ENCODE measurements at places on chromosomes 12 and 14. TPM values are rescaled to one million over a fixed set of nuclear protein-coding genes. Genes with fewer than 3 reads are reported as not detected.

OASL gene
- polyA plus RNA-seq, result 1.0 TPM

DNA sequence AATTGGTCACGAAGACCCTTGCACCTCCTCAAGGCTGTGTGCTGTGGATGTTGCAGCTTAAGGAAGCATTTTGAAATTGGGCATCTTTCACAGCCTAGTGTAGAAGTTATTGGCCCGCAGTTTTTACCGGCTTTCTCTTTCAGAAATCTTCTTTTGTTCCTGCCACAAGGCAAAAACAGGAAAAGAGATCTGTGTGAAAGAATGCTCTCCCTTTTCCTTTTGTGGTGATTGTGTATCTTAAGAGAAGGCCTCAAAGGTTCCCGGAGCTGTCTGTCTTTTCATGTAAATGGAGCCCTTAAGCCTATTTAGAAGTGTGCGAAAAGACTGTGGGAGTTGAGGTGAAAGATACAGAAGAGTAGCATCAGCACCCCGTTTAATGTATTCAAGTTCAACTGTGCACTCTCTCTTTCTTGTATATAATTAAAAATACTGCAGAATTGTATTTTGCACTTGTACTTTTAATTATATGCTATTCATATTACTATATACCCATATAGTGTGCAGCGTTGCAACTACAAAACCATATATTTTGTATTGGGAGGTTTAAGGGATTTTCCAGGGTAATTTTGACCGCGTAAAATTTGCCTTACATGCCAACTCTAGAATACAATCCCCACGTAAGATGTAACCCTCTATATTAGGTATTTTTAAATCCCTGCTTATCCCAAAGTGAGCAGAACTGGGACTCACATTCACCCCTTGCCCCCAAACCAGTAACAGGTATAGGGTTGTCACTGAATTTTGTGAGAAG is 441.7 kb downstream of the RAD51B start:
- DNase-seq, result no peak

- no peak for DNase-seq
Measured at GRCh38 chr14:75522224-75522982, at the start of gene BATF. Gene BATF, plus strand, starts transcription at chr14:75522469. Its CDS starts 214 bp downstream, at chr14:75522683.

- no peak for DNase-seq
Measured at GRCh38 chr12:3040026-3040656, 37.0 kb upstream of the TSPAN9 start.

DNA sequence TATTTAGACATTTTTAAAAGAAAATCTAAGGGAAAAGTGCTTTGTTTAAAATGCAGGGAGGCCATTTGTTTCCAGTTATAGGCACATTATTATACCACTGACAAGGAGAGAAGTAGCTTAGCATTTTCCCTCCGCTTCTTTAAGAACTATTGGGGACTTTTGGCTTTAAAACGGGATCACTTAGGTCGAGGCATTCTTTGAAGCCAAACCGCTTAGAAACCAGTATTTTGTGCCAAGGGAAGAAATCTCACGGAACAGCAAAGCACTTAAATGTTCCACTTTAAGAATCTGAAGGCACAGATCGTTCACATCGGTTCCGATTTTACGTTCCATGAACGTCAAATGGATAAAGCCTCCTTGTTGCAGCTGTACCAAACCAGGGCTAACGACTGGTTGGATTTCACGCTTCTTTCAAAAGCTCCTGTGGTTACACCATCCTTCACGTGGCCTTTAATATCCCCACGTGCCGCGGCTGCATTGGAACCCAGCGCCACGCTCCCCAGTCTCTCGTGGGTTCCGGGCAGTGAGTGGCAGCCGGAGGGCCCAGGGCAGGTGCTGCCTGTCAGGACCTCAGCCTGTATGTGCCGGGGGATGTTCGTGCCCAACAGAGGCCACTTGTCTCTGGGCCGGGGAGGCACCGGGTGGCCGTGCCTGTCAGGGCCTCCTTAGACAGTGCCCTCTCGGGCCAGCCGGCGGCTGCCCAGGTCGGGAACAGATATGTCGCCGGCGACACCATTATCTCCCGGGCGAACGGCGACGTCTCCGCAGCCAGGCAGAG is 195.4 kb downstream of the KIF26A start:
- DNase-seq, result no peak

SIRT4 gene
- 8.1 TPM for polyA plus RNA-seq

GRCh38 chr12:64746663-64747062 is 12.5 kb downstream of the GNS start:
- no peak for DNase-seq

GRCh38 chr14:29805415-29806123 is 122.1 kb downstream of the PRKD1 start:
- DNase-seq, result no peak

DNA sequence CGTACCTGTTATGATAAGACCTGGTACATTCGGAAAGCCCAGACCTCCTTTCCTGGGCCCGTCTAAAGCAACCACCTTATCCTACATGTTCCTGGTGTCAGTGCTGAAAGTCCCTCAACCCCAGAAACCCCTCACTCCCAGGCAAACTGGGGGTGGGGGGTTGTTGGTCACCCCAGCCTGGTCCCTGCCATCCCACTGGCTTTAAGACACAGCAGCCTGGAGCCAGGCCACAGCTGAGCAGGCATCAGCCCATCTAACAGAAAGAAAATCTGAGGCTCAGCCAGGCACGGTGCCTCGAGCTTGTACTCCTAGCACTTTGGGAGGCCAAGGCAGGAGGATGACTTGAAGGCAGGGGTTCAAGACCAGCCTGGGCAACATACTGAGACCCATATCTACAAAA is 4.5 kb downstream of the SELPLG start:
- DNase-seq, result peak; percentile 34

DNA sequence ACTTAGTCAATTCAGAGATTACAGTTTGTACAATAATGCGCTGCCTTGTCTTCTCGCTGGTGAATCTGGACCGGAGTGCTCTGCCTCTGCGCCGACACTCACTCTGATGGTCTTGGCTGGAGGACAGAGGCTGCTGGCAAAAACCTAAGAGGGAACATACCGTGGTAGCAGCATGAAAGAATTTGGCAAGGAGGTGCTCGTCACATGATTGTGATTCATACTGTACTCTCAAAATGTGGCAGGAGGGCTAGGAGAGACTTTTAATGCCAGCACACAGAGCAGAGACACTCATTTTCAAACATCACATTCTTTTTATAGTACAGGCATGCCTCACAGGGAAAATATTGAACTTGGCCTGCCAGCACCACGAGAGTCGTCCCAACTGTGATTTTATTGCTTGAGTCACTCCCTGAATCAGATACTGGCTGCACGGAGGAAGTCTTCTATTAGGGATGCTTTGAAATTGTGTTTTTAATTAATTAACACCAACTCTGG is 67.8 kb downstream of the HMGA2 start:
- peak; percentile 81 for DNase-seq

DNA sequence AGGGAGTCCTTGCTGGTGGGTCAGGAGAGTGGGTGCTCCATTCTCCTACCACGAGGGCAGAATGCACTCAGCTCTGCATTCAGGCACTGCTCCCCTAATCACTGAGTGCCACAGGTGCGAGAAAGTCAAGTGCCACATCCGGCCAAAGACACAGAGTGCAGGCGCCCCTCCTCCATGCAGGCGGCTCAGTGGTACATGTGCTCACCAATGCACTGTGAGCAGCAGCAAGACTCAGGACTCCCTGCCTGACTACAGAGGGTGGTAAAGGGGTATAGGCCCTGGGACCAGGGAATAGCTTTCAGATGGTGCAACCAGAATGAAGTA is 32.9 kb downstream of the ZFYVE21 start:
- DNase-seq, result no peak

TAS2R30 gene
- not detected for polyA plus RNA-seq

DHRS1 gene
- polyA plus RNA-seq, result 56.7 TPM

DNA sequence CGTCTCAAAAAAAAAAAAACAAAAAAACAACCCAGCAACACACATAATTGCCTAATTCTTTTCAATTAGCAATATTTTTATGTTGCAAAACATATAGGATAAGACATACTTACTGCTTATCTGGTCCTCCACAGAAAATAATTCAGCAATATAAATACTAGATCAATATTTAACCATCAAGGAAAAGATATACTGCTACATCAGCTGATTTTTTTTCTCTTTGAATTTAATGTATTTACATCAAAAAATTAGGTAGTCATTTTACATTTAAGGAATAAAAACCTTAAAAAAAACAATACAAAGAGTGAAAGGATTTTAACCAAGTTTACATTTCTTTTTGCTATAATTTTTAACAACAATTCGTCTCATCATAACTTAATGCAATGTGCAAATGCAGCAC is 28.1 kb downstream of the SPTSSA start:
- no peak for DNase-seq

- DNase-seq, result no peak
Measured at GRCh38 chr14:31266437-31267331, 59.1 kb upstream of the HECTD1 start.

KRT77 gene
- polyA plus RNA-seq, result not detected

Data from kidney (tissue), 22 donors.